ENCODE measurements at places on chromosomes 12 and 14.

- DNase-seq: peak; percentile 73
Observed at GRCh38 chr14:101980700-101981099, 16.3 kb downstream of the DYNC1H1 start.

- peak; percentile 72 for DNase-seq
Observed at GRCh38 chr12:50088577-50089335, 3.6 kb downstream of the SMARCD1 start.

DNA sequence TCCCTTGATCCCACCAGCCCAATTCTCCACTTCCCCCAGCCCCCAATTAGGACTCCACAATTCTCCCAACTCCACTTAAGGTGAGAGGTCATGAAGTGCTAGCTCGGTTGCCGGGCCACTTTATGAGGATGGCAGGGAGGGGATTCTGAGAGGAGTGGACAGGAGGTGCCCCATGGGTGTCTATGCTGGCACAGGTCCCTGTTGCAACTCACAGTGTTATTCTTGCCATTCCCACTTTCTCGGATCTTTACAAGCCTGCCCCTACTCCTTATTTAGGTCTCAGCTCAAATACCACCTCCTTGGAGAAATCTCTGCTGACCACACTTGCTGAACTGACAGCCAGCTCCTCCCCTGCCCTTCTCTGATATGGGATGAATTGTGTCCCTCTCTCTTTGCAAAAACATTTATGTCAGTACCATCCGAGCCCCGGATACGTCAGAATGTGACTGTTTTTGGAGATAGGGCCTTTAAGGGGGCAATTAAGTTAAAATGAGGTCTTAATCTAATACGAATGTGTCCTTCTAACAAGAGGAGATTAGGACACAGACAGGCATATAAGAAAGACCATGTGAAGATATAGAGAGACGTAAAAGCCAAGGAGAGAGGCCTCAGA, 4.2 kb upstream of the LGALS3 start:
- no peak for DNase-seq

- no peak for DNase-seq
Observed at GRCh38 chr12:43858096-43858495, 22.2 kb downstream of the TMEM117 start.

DNA sequence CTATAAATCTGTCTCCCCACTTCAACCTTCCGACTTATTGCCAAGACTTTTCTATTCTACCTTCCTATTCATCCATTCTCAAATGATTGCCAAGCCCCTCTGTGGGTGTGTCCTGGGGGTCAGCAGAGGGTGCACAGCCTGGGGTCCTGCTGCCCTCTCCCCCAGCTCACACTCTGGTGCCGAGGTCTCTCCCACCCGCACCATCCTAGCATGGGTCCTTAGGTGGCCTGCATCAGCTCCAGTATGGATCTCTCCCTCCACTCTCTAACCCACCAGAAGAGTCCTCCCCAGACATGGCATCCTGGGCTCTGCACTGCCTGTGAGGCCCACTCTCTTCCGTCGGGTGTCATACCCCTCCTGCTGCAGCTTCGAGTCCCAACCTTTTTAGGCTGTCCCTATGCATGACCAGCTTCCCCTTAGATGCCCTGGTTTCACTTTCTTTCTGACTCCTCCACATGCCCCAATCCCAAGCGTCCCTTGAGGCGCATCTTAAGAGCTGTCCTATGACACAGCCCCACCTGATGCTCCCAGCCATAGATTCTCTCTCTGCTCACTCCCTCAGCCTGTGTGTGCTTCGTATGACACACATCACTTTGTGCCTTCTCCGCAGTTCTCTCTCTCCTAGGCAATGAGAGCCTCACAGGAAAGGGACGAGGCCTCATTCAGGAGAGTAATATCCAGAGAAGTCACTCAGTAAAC, 43.9 kb downstream of the GIT2 start:
- no peak for DNase-seq

GRCh38 chr12:55679691-55680090, 28.0 kb downstream of the ITGA7 start:
- no peak for DNase-seq

DNA sequence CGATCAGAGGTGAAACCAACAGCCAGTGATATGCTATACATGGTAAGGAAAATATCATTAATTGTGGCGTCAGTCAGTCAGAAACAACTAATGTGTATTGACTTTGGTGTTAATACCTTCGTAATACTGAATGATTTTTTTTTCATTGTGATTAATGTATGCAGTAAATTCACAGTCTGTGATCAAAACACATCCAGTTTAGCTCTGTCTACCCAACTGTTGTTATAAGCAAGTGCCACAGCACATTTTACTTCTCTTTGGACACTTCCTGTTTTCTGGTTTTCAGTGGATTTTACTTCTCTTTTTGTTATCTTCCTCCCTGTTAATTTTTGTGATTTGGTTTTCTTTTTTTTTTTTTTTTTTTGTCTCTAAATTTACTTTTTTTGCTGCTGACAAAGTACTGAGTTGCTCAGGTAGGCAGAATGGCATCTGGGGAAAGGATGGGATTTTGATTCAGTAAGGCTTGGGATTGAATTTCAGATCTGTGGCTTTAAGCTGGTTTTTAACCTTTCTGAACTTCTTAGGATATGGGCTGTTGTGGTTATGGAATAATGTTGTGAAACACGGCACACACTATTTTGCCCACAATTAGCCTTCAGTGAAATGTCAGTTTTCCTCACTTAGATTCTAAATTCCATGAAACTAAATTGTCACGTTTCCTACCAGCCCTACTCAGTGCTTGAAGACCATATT, 604 bp downstream of the GLIPR1 start:
- no peak for DNase-seq

GRCh38 chr12:100992194-100992593, 197.6 kb downstream of the ANO4 start:
- no peak for DNase-seq

DNA sequence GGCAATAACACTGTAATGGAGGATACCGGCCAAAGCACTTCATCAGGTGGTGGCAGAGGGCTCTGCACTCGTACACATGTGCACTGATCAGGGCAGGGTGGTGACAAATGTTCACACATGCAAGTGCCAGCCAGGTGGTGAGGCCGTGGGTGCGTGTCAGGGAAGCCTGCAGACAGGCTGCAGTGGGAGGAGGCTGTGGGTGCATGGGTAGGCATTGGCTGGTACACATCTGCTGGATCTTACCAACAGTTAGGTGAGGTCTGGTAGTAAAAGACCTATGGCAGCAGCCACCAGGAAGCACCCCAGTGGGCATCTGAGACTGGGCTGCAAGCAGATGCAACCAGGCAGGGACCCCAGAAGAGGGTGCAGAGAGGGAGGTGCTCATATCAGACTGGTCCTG, 65.3 kb downstream of the PDE6H start:
- DNase-seq: no peak

DNA sequence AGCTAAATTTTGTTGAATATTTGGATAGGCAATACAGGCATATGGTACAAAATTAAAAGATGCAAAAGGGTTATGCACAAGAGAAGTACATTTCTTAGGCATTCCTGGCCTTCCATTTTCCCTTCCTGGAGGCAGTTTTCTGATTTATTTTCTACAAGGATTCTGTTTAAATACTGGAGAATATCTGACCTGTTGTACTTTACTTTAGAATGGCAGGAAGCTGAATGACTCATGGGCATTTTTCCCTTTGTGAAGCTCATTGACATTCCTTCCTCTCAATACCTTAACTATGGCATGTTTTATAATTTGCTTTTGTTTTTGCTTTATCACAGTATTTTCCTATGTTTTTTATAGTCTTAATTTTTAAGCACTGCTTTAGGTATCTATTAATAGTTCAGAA, 62.7 kb downstream of the RCOR1 start:
- no peak for DNase-seq

- DNase-seq: no peak
Observed at GRCh38 chr12:1117371-1117770, 126.3 kb downstream of the ERC1 start.

DNA sequence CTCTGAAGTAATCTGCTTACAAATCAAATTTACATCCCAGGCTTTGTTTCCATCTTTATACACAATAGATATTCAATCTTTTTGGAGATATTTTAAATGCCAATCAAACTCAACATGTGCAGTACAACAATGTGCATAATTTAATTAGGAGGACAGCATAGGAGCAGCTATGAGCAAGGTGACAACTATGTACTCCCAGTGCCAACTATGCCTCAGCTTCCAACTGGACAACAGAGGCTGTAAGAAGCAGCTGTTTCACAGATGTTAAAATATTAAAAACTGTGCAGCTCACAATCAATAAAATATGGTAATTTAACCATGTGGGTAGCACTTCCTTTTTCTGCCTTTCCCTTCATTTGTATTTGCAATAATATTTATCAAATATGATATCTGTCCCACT, 99.9 kb downstream of the ST8SIA1 start:
- no peak for DNase-seq

- no peak for DNase-seq
Observed at GRCh38 chr14:25461780-25462179, 411.8 kb upstream of the STXBP6 start.

- DNase-seq: no peak
Observed at GRCh38 chr14:99722741-99723140, 38.6 kb downstream of the CYP46A1 start.

- DNase-seq: no peak
Observed at GRCh38 chr12:26239852-26240815, 44.8 kb downstream of the SSPN start.

GRCh38 chr14:85856430-85856829, 326.5 kb downstream of the FLRT2 start:
- DNase-seq: no peak

- no peak for DNase-seq
Observed at GRCh38 chr14:85617791-85618190, 87.8 kb downstream of the FLRT2 start.

DNA sequence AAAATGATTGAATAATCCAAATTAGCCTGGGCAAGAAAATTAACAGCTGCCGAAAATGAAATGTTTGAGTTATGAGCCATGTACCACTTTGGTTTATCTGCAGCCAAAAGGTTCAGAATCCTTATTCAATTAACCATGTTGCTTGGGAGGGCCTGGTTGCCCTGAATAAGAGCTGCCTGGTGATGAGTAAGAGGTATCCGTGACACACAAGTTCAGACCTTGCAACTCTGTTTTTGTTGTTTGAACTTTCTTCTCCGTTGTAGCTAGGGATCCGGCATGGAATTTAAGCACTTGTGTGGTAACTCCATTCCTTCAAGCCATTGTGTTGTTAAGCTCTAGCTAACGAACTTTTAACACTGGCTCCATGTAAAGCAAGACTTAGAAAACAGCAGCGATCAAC, 35.7 kb downstream of the FOXA1 start:
- DNase-seq: no peak

- DNase-seq: no peak
Observed at GRCh38 chr12:89319122-89319521, 33.2 kb downstream of the DUSP6 start.

- DNase-seq: no peak
Observed at GRCh38 chr14:97920201-97920600, 1123.0 kb downstream of the VRK1 start.

DNA sequence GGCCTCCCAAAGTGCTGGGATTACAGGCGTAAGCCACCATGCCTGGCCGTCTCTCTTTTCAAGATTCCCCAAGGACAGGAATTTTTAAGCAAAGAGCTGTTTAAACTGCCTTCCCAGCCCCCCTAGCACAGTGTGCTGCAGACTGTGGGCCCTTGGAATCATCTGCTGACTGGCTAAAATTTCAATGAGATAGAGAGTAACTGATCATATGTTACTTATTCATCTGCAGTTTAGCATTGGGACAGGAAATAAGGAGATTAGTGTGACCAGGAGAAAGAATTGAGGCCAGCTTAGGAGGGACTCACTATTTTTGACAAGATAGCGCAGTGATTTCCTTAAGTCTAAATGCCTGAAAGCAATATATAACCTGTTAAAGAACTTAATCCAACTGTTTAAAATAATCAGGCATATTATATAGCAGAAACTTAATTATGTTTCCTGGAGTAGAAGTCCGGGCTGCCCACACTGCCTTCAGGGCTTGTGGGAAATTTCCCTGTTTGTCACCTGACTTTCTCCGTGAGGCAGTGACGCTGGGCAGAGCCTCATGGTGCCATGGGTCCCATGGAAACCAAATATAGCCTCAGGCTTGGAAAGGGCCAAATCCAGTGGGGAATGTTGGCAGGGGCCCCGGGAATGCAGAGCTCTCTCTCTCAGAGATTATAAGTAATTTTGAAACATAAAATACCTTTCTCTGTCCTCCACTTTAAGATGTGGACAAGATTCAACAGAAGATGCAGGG, 22.8 kb upstream of the CEBPE start:
- DNase-seq: no peak

DNA sequence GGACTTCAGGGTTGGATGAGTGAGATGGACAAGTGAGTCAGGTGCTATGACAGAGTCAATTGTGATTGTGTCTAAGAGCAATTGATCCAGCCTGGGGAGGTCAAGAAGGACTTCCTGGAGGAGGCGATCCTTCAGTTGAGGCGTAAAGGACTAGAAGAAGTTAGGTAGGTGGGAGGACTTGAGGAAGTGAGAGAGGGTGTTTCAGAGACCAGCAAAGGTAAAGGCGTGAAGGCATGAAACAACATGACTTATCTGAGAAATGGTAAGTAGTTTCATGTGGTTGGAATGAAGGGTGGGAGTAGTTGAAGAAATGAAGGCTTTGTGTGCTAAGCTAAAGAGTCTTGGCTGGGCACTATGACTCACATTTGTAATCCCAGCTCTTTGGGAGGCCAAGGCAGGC, 48.9 kb upstream of the PPP1CC start:
- no peak for DNase-seq

DNA sequence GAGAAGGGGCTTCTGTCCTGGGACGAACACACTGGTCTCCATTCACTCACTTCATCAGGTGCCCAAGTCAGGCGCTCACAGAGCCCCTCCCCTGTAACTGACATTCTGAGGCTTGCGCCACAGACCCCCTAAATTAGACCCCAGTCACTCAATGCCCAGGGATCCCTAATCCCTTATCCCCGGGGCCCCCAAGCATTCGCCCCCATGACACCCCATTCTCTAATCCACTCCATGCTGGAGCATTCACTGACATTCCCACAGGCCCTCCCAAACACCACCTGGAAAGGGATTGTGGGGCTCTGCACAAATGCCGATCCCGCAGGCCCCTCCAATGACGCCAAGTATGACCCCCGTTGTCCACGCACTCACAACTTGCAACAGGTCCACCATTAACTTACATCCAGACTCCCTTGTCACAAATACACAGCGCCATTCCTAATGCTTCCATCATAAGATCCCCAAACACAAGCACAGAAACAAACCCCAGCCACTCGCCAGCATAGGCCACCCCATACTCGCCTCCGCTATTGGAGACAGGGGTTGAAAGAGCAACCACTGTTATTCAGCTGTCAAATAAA, 1.5 kb downstream of the ZNF605 start:
- DNase-seq: no peak

Data from HCT116 (cell line).